ENCODE measurements at places on chromosomes 13 and 19.

GRCh38 chr19:791007-791566 lies 6.2 kb upstream of the PTBP1 start:
- DNase-seq: no peak

- DNase-seq: no peak
These were observed 3.6 kb downstream of the IFT88 start for GRCh38 chr13:20570517-20570916.

- no peak for DNase-seq
These were observed 32.4 kb upstream of the CACNA1A start for GRCh38 chr19:13538601-13539253.

GRCh38 chr19:45113628-45114027 lies 20.6 kb downstream of the PPP1R37 start:
- no peak for DNase-seq

DNA sequence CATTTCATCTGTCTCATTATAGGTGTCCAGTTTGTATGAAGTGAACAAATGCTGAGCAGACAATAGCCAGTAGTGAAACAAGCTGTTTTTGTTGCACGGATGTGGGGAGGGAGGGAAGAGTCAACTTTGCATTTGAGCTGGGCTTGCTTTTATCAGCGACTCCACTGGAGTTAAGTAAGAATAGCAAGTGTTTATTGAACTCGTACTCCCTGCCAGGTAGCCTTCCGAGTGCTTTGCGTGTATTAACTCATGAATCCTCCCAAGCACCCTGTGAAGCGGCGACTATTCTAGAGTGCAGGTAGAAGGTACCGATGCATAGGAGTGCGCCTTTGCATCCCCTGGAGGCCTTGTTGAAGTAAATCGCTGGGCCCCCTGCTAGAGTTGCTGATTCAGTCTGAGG lies 4.7 kb upstream of the ZNF444 start:
- no peak for DNase-seq

DNA sequence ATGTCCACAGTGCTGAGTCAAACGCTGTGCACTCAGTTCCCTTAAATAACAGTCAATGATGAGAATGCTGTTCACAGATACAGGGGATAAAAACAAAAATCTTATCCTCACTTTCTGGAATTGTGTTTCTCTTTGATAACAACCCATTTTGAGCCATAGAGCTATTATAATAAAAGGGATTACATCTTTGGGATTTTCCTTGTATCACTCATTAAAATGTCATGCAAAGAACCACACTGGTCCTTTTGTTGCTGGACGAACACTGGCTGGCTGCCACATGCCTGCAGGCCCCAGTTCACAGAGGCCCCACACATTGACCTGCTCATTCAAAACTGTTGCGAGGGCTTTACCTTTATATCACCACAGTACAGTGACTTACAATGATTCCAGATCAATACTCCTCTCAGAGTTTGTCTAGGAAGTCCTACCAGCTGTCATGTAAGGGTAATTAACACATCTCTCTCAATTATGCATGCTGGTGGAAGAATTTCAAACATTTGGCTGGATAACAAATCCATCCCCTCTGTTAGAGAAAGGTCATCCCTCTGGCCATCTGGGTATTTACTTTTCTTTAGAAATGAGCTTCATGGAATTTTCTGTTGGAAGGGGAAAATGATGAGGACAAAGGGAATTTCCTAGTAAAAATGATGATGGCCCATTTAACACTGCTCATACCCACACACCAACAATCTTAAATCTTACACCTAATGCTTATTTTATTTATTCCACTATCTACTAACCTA lies 85.9 kb downstream of the MBNL2 start:
- no peak for DNase-seq

DNA sequence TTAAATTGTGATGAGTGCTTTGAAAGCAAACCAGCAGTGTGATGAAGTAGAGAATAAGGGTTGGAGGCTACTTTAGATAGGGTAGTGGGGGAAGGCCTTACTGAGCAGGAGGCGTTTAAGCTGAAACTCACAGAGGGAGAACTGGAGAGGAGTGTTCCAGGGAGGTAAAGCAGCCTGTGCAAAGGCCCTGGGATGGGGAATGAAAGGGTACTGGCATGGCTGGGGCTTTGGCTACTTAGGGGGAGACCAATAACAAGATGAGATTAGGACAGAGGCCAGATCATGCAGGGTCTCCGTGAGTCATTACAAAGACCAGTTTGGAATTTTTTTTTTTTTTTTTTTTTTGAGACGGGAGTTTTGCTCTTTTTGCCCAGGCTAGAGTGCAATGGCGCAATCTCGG lies 1.1 kb downstream of the PPP5C start:
- no peak for DNase-seq

GRCh38 chr13:49320975-49321374 lies 73.2 kb downstream of the CDADC1 start:
- DNase-seq: no peak

DNA sequence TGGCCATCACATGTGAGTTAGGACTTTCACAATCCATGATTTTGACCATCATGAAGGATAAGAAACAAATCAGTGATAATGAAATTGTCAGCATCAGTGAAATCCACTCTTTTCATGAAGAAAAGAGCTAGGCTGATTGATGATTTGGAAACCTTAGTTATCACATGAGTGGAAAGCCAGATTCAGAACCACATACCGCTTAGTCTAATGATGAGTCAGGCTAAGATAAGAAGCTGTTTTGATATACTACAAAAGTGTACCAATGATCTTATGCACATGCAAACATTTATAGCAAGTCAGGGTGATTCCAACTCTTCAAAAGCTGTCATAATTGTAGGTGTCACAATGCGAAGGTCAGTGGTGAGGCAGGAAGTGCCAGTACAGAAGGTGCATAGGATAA lies 519.3 kb downstream of the GPC6 start:
- DNase-seq: no peak

GRCh38 chr19:604355-604754 lies 14.7 kb downstream of the HCN2 start:
- no peak for DNase-seq

DNA sequence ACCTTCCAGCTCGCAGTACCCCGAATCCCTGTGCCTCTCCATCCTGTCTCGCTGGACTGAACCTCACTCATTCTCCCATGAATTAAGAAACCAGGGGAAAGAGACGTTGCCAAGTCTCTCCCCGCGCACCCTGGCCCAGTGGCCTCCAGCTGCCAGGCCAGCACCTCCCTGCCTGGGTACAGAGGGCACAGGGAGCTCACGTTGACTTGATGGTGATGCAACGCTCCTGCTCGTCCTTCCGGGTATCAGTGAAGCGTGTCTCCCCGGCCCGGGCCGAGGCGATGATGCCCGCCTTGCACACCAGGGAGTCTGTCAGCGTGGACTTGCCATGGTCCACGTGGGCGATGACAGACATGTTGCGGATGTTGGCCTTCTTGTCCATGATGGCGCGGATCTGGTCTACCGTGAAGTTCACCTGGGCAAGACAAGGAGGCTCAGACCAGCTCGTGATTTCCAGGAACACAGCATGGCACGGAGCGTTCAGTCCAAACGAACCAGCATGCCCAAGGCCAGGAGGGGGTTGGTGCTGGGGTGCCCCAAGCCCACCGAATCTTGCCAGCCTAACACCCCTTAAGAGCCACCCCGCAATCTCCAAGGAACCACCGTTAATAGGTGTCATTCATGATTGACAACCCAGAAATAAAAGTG lies 1.2 kb downstream of the EEF2 start:
- no peak for DNase-seq

- DNase-seq: no peak
These were observed 1.2 kb downstream of the PTPRS start for GRCh38 chr19:5339198-5339949.

DNA sequence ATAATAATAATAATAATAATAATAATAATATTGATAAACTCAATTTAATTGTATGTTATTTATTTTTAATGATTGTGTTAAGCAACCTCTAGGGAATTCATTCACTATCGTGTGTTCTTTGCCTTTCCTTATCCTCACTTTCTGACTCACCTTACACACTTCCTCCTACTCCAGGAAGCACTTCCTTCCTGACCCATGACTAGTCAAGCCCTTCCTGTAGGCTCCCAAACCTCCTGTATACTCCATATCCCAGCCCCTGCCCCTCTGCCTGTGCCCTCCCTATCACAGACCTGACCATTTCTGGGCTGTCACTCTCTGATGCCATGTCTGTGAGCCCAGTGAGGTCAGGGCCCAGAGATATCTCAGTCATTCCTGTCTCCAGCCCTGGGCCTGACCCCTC lies 7.6 kb downstream of the LGALS4 start:
- DNase-seq: no peak

DNA sequence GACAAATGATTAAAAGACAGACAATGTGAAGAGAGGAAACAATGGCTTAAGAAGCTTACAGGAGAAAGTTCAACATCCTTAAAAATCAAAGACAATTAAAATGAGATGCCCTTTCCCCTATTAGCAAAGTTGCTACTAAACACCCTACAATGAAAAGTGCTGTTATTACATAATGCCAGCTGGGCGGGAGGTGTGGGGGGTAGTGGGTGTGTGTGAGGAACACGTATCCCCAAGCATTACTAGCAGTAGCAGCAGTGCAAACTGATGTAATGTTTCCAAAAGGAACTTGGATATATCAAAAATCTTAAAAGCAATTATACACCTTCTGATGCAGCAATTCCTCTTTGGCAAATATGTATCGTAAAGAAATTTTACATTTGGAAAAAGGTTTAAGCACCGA lies 70.9 kb downstream of the PEG3 start:
- no peak for DNase-seq

DNA sequence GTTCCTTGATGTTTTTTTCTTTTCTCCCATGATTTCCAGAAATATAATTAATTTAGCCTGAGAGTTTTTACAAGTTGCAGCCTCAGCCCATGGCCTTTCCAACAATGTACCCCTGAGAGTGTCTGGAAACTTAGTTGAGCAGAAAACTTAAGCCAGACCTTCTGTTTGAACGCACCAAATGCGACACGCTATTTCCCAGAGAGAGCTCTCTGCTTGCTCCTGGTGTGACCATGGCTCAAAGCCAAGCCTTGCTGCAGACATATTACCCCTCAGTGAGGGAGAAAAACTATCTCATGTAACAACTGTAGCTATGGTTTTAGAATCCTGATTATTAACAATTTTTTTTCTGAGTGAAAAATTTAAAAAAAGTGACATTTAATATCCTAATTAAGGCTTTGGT lies 1204.5 kb upstream of the SLC10A2 start:
- no peak for DNase-seq

DNA sequence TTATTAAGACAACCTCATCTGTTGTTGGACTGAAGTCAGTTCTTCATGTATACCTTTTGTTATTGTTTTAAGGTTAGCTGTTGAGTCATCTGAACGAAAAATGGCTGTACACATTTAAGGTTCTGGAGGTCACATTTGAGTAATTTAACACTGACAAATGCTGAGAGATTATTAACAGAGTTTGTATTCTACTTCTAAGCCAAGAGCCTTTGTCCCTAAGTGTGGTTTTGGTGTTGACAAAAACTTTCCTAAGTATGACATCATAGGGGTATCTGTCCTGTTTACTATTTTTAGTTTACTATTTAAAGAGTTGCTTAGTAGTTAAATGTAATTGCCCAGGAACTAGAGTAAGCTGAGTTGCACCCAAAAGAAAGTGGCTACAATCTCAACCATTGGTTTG lies 71.9 kb downstream of the CDK8 start:
- no peak for DNase-seq

DNA sequence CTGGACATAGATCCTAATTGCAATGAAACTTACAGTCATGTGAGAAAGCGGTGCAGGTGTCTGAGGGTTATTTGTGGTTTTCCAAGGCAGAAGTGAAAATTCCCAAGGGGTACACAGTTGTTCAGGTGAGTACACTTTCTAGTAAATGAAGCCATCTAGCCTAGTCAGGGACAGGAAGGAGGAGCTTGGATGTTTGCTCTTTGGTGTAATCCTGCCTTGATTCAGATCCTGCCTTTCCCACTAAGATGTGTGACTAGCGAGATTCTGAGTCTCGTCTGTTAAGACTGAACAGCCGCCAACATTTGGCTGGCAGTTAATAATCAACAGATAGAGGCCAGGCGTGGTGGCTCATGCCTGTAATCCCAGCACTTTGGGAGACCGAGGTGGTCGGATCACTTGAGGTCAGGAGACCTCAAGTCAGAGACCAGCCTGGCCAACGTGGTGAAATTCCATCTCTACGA lies 2.5 kb downstream of the RPS9 start:
- no peak for DNase-seq

GRCh38 chr13:106941779-106942178 lies 373.8 kb upstream of the ARGLU1 start:
- no peak for DNase-seq
